Activated naive CD4-positive, alpha-beta T cell (primary cell): ENCODE measurements at places on chromosomes 5 and 9.
A peak's percentile ranks its signal among the peaks of the same experiment; 100 is the strongest.

GRCh38 chr5:33563983-33564908 is 123.5 kb downstream of the TARS1 start:
- DNase-seq = no peak

DNA sequence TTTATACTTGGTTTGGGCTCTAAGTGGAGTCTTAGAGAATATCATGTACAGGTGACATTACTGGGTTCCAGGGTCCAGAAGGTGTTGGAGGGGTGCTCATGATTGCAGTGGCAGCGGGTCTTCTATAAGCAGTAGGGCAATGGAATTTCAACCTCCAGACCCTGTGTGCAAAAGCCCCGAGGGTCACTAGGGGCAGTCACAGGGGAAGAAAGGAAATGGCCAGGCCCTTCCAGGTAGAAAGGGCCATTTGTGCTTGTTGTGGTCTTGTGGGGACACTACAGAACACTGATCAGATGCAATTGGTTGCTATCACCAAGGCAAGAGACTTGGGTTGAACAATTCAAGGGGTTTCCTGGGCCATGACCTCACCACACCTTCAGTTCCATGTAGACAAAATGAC is 283.4 kb downstream of the GADD45G start:
- DNase-seq = no peak

- no peak for DNase-seq
These were observed 839.1 kb downstream of the NR2F1-AS1 start for GRCh38 chr5:92741906-92742305.

GRCh38 chr9:114178756-114179450 is 23.6 kb downstream of the COL27A1 start:
- DNase-seq = no peak

DNA sequence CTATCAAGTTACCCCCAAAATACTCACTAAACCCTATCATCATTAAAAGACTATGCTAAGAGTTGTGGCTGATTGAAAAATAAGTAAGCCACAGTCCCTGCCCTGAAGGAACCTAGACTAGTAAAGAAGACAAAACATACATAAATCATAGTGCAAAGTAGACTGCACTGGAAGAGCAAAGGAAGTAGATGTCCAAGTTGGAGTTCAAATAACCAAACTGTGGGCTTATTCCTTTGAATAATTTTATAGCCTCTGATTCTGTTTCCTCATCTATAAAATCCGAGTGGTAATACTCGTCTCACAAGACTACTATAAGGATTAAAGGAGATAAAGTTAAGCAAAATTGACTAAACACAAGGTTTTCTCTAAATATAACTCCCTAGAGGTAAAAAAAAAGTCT is 140.4 kb downstream of the TLE1 start:
- no peak for DNase-seq

DNA sequence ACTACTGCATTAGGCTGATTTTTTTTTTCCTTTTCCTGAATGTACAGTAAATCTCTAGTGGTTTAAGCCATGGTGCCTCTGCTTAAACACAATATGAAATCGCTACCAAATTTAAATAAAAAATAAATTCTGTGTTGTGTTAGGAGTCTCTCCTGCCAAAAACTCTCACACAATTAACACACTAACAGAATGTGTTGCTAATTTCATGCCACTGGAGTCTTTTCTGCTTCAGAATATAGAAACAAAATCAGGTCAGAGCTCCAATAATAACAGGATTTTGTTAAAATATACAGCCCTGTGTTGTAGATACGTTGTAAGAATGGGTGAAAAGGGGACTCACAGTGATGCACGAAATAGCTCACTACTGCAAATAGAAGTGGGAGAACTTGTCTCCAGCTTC is 398.8 kb downstream of the ZSWIM6 start:
- no peak for DNase-seq

DNA sequence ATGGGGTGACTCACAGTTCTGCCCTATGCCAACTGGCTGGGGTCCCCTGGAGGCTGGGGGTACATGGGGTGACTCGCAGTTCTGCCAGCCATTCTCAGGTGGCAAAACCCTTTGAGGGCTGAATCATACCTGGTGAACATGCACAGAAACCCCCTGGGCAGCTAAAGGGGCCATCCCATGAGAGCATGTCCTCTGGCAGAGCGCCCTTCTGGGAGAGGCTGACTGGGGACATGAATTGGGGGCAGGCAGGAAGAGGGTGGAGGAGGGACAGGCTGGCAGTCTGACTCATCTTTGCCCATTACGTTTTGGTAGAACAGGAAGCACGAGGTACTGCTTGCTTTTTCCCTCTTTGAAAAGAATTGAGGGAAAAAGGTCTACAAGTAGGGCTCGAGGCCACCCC is 16.7 kb downstream of the TRAF1 start:
- DNase-seq = no peak

- no peak for DNase-seq
These were observed 33.1 kb downstream of the NNT start for GRCh38 chr5:43636076-43636475.

- DNase-seq = peak; percentile 6
These were observed at the start of gene PDE8B for GRCh38 chr5:77210091-77210963. TSS of gene PDE8B (plus strand) at chr5:77210680. CDS start at chr5:77210926, 246 bp downstream.

DNA sequence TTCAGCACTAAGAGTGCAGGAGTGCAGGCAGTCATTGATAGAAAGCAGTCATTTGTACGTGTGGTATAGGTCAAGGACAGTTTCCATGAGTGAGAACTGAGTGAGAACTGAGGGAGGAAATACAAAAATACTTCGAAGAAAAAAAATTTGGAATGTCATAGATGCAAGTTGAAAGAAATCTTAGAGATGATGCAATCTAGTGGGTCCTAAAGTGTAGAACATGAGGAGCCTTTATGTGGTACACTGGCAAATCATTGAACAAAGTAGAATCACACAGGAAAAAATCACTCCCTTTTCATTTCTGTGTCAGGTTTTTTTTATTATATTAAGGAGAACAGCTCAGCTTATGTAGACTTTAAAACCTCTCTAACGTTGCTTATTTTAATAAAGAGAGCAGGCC is 26.4 kb upstream of the SLC1A1 start:
- DNase-seq = no peak

GRCh38 chr5:17743580-17744435 is 109.5 kb downstream of the TAF11L14 start:
- no peak for DNase-seq
